ENCODE measurements at places on chromosomes 2 and 18.

- peak; percentile 90 for DNase-seq
These were observed 1507.4 kb upstream of the CELF4 start for GRCh38 chr18:39072970-39073369.

DNA sequence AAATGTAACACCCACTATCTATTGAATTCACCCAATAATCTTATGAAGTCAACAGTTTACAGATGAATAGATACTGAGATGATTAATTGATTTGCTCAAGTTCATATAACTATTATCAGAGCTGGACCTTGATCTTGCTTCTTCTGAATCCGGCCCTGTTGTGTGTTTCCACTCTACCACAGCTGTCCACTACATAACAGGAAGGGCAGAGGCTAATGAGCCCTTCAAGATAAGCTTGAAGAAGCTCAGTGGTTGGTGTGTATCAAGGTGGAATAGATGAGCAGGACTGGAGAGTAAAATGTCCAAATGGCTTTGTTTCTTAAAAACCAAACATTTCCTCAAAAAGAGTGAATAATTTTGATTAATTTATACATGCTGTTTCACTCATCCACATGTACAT is 56.4 kb upstream of the ITGB6 start:
- no peak for DNase-seq

DNA sequence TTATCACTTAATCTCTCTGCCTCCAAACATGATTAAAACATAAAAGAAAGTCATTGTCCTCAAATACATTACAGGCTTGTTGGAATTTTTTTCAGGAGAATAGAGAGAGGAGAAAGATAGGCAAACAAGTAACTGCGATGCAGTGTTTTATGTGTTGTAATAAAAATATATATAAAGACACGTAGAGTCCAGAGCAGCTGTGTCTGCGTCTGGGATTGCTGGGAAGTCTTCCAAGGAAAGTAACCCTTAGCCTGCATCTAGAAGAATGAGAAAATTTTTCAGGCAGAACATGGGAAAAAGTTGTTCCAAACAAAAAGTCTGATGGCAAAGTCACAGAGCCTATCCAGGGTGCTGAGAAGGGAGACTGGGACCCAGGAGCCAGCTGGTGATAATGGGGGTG is 91.8 kb upstream of the ST6GAL2 start:
- no peak for DNase-seq

- peak; percentile 23 for DNase-seq
These were observed 89.6 kb upstream of the NPAS2 start for GRCh38 chr2:100730290-100730868.

DNA sequence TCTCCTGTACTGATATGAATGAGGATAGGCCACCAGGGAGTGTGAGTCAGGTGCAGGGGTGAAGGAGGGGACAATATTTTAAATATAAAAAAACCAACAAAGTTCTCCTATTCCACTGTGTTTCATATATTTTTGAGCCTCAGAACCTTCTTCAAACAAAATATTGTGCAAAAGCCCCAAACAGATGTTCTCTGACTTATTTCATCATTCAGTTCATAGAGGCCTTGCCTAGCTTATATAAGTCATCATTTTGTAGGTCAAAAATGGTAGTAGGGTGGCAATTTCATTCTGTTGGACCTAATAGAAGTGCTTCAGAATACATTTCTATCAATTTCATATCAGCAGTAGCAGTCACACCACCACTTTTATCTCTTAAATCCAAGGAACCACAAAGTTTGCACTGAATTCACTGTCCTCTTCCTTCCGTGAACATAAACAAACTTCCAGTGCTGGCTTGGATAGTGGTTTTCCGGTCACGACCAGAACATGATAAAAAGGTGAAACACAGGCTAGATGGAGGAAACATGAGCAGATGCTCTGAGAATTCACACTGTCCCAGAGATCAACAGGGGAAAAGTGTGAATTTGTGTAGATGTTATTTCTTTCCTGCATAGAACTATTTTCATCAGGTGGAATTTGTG is 99.1 kb downstream of the EN1 start:
- DNase-seq: no peak

DNA sequence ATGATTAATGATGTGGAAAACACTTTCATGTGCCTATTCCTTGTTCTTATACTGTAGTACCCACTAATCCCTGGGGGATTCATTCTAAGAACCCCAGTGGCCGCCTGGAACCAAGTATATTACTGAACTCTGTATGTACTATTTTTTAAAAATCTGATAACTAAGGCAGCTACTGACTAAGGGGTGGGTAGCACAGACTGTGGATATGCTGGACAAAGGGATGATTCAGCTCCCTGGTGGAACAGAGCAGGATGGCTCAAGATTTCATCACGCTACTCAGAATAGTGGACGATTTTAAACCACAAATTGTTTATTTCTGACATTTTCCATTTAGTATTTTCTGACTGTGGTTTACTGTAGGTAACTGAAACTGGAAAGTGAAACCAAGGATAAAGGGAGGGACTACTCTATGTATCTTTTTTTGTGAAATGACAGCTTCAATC is 41.8 kb upstream of the CDC42EP3 start:
- no peak for DNase-seq

- DNase-seq: no peak
These were observed 245.7 kb downstream of the TNS1 start for GRCh38 chr2:217757108-217757463.

- DNase-seq: no peak
These were observed 29.3 kb downstream of the ANKMY1 start for GRCh38 chr2:240528406-240529040.

DNA sequence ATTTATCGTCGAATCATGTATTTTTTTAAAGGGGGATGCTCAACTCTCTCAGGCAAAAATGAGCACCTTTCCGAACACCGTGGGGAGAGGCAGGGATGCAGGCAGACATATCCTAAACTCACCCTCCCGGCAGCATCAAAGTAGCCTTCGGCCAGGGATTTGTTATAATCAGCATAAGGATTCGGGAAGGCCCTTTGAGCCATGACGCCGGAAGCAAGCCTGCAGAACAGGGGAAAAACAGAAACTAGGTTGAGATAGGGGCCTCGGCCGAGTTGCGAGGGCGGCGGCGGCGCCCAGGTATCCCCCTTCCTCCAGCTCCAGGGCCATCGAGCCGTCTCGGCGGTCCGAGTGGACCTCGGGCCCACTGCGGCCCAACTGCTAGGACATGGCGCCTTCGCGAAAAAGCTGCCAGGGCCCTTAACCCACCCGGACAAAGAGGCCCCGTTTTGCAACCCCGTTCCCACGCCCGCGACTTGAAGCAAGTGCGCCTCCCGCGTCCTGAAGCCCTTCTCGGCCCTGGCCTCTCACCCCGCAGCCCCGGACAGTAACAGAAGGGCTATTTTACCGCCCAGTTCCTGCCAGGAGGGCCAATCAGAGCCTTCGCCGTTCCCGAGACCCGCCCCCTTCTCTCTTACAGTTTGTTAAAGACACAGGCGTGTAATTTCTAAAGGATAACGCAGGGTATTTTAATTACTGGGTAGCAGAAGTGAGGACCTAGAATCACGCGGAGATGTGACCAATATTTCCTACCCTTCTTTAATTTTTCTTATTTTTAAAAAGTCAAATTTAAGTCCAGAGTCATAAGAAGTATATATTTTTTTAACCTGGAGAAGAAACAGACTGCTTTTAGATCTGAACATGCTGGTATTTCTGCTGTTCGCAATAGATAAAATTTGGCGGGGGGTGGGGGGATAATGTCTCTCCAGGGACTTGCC is at the start of gene LANCL1:
Gene LANCL1 (minus strand): TSS at position 566 of the 935 bp plus-strand sequence. CDS start 363 bp downstream, at position 203.
- peak; percentile 73 for DNase-seq

DNA sequence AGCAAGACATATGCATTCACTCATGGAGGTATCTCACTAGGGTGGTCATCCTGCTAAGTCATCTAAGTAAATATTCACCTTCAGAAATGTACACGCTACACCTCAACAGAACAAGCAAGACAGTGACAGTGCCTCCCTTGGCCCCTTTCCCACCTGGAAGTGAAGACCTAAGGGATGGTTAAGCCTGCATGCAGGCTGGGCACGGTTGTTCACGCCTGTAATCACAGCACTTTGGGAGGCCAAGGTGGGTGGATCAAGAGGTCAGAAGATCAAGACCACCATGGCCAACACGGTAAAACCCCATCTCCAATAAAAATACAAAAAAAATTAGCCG is 4.4 kb downstream of the LIMS2 start:
- DNase-seq: no peak

DNA sequence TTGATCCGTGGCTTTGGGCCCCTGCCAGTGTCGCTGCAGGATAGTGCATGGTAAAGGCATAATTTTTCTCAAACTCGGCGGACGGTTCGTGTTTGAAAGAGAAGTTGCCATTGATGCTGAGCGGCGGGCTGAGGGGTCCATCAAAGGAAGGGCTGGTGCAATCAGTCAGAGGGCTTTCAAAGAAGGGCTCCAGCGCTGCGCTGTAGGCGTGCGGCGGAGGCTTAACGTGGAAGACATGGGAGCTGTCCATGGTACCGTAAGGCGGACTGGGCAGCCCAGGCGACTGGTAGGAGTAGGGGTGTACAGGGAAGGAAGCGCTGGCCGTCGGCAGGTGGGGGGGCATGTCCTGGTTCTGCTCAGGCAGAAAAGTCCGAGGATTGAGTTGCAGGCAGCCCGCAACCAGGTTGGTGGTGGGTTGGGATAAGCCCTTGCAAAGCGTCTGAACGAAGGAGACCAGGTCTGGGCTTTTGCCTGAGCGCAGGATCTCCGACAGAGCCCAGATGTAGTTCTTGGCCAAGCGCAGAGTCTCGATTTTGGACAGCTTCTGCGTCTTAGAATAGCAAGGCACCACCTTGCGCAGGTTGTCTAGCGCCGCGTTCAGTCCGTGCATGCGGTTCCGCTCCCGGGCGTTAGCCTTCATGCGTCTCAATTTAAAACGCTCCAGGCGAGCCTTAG is 2.3 kb downstream of the NEUROD1 start:
- DNase-seq: peak; percentile 66
